ENCODE measurements at places on chromosomes 6 and 20.
A peak's percentile ranks its signal among the peaks of the same experiment; 100 is the strongest.

- no peak for DNase-seq
Measured at GRCh38 chr6:5250911-5251310, 9.8 kb downstream of the LYRM4 start.

DNA sequence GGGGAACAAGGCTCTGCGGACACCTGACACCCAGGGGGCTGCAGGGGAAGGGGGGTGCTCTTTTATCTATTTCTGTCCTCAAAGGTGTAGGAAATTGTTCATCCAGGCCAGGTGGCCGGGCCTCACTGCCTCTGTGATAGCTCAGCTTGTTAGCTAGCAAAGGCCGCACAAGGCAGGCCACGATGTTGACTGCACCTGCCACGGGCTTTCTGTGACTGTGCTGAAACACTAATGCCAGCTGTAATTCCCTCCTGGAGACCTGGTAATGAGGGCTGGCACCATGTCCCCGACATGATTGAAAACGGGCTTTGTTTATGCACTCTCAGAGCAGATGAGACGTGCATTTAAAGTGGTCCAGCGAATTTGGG lies 61.4 kb upstream of the APCDD1L start:
- no peak for DNase-seq

GRCh38 chr20:5845681-5846615 lies 95.7 kb downstream of the SHLD1 start:
- no peak for DNase-seq

DNA sequence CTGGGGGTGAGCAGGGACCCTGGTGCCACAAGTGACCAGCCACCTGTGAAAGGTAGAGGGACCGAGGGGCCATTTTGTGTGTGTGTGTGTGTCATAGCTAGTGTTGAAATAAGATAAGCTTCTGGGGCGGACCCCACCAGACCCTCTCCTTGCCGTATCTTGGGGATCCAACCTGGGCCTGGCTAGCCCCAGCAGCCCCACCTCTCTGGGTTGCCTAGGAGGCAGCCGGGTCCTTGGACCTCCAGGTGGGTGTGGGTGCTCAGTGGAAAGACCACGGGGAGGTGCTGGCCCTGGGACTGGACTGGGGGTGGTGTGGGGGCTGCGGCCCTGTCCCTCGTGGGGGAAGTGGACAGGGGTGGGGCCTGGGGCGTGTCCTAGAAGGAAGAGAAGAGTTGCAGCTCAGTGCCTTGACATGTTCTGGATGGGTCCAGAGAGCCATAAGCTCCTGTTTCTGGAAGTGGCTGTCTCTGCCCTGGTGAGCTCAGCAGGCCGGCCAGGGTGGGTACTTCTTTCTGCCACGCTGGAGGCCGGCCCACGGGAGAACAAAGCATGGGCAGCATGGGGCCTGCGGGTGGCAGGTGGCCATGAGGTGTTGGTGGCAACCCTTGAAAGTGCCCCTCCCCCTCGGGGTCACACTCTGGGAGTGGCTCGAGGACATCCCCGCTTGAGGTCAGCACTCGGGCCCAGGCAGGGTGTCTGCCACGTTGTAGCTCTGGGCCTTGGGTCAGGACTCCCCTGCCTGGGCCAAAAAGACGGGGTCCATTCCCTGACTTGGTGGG lies 8.4 kb downstream of the RBBP8NL start:
- peak; percentile 41 for DNase-seq

- DNase-seq, result no peak
Measured at GRCh38 chr6:133730881-133731280, 158.0 kb upstream of the TCF21 start.

GRCh38 chr20:45685896-45686295 lies 15.9 kb upstream of the WFDC11 start:
- no peak for DNase-seq

- peak; percentile 76 for DNase-seq
Measured at GRCh38 chr6:30396833-30397479, 52.0 kb downstream of the RPP21 start.

DNA sequence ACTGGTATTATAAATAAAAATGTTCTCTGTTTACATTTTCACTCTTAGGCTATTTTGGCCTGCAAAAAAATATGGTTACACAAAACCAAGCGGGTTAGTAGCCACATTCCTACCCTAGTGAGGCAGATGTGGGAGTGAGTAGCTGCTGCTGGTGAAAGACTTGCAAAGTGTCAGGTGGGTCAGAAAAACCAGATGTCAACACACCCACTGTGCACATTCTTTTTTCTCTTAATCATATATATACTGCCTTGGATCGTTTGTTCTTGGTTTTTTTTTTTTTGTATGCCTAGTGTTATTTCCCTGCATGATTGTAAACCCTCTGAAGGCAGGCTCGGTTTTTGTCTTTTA lies 68.0 kb upstream of the TFB1M start:
- DNase-seq, result no peak

GRCh38 chr20:4765681-4766080 lies 44.0 kb downstream of the PRND start:
- no peak for DNase-seq

All from hematopoietic multipotent progenitor cell treated with erythropoietin and hydrocortisone succinate and interleukin-3 and kit ligand, for 8 days (in vitro differentiated cells).